ENCODE measurements at places on chromosomes 3 and 15.

- no peak for DNase-seq
Observed at GRCh38 chr3:154228561-154229216, 95.6 kb downstream of the DHX36 start.

DNA sequence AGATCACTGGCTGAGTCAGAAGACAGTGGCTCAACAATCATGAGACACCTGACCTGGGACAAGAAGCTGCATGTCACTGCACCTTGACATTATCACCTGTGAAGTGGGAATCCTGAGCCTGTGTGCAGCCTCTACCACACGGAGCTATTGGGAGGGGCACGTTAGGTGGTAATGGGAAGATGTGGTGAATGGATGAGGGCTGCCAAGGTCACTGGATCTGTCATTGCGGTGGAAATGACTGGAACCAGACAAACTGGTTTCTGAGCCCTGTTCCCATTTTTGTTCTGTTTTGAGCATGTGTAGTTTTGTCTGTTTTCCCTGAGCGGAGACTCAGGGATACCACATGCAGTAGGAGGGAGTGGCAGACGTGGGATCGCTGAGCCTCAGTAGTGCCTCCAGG is 235.5 kb downstream of the OPA1 start:
- no peak for DNase-seq

GRCh38 chr3:183626877-183627594 is 8.4 kb upstream of the KLHL24 start:
- DNase-seq: no peak

- DNase-seq: no peak
Observed at GRCh38 chr3:150736316-150736719, 26.7 kb downstream of the SIAH2 start.

DNA sequence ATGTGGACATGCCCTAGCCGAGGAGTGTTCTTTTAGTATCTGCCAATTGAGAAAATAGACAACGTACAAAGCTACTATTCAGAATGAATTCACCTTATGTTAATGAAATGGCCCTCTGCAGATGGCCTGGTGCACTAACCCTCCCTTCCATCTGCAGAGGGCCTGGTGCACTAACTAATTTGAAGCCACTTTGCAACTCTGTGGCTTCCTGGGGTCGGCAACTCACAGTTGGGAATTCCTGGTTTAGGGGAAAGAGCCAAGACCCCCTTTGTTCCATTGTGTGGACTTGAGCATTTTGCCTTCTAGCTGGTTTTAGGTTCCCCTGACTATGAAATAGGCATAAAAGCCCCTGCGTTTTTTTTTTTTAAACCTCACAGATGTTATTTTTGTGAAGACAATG is 204.3 kb upstream of the UBE3A start:
- DNase-seq: no peak

GRCh38 chr3:64300790-64301423 is 75.6 kb upstream of the PRICKLE2 start:
- no peak for DNase-seq

DNA sequence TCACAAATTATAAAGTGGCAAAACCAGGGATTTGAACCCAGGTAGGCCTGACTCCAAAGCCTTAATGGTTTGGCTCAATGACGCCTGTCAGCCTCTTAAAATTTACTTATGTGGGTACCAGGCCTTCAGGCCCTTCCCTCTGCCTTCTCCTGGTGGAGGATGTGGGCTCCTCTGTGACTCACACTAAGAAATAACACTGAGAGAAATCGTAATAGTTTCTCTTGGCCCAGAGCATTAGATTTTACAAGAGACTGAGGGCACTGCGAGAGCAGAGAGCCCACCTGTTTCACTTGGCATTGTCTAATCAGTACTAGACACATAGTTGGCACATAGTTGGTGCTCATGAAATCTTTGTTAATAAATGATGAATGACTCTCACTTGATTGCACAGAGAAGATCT is 505.2 kb downstream of the SHQ1 start:
- no peak for DNase-seq

DNA sequence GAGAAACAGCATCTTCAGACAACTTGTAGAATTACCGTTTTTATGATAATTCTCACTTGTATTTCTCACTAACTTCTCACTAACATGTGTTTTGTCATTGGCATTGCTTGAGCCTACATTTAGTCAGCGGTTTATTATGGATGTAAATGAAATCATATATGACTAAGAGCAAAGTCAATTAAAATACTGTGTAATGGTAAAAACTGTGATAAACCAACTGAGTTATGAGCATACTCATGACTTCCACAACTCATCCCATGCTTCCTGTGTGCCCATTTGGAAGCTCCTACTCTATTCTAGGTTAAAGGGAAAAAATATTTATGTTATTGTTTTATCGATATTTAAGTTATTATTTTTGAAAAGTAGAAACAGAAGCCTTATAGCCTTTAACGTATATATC is 12.8 kb downstream of the PXK start:
- DNase-seq: no peak

DNA sequence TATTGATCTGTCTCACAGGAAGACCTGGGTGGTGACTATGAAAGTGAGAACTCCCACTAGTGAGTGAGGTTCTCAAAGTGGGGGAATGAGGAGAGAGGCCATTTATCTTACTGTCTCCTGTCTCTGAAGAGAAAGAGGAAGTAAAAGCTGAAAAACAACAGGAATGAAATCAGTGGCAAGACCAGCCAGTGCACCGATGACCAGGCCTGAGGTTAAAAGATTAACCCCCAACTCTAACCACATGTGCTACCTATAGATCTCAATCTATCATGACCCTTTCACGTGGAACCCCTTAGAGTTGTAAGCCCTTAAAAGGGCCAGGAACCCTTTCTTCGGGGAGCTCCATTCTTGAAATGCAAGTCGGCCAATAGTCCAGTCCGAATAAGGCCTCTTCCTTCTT is 239.3 kb upstream of the CNTN6 start:
- DNase-seq: no peak

GRCh38 chr15:60563539-60564404 is 84.8 kb upstream of the ICE2 start:
- no peak for DNase-seq

DNA sequence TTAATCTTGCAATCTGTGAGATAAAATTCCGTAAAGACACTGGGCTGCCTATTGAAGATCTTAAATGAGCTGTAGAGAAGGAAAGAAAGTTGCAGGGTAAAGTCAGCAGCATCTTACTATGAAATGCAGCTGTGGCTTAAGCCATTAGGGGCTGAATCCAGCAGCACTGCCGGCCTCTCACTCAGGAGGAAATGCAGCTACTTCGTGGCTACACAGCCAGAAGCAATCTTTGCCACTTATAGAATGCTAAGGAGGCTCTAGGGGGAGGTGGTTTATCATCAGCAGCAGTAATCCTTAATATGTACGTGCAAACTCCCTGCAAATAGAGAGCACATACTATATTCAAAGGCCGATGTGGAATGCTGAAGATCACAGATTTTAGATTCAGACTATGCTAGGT is 19.1 kb upstream of the MCTP2 start:
- no peak for DNase-seq

- no peak for DNase-seq
Observed at GRCh38 chr3:190764231-190765134, 98.0 kb downstream of the GMNC start.

- DNase-seq: no peak
Observed at GRCh38 chr3:143287403-143287802, 167.8 kb downstream of the CHST2 start.

GRCh38 chr3:161866176-161866575 is 369.6 kb downstream of the OTOL1 start:
- no peak for DNase-seq

- DNase-seq: no peak
Observed at GRCh38 chr3:44825264-44825925, 36.3 kb upstream of the TMEM42 start.
